ENCODE measurements at places on chromosomes 2 and 18.
A peak's percentile ranks its signal among the peaks of the same experiment; 100 is the strongest.

GRCh38 chr2:101173707-101174295 lies 22.6 kb upstream of the TBC1D8 start:
- H3K4me3 ChIP-seq: no peak overlapping the region
- H3K4me1 ChIP-seq: no peaks in the 10 kb centered on the region
- no peak overlapping the region for H3K27ac ChIP-seq

DNA sequence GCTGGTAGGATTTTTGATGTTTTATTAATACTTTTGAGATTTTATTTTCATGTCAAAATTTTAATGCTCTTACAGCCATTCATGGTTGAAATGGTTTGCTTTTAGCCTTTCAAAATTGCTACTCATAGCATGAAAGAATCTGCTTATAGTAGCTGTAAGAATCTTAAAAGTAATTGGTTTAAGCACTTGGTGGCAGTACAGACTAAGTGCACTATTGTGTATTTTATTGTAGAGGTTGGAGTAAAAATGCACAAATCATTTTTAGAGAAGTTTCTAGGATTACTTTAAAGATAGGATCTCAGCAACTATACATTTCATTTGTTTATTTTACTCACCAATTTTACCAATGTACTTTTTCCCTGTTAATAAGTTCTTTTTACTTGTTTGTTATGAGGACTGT lies 205.8 kb downstream of the SPAG16 start:
- no peak overlapping the region for H3K27ac ChIP-seq
- H3K27me3 ChIP-seq: no peaks in the 10 kb centered on the region
- DNase-seq: no peak
- H3K4me1 ChIP-seq: no peaks in the 10 kb centered on the region

DNA sequence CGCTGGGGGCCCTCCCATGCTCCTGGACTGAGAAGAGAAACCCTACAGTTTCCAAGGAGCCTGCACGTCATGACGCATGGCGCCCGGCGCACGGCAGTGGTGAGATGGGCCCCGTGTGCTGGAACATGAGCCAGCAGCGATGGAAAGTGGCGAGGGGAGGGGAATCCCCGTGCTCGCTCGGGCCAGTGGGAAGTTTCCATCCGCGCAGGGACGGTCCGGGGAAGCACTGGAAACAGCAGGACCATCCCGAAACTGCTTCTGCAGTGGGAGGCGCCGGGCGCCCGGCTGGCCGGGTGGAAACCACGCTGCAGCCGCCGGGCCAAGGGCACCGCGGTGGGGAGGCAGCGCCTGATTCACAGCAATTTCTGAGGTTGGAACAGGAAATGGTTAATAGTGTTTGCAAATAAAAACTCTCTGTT lies 4.9 kb upstream of the PDCD1 start:
- H3K27me3 ChIP-seq: no peaks in the 10 kb centered on the region
- H3K27ac ChIP-seq: peak overlapping the region; percentile 35
- H3K4me3 ChIP-seq: no peak overlapping the region
- H3K36me3 ChIP-seq: no peaks in the 10 kb centered on the region

DNA sequence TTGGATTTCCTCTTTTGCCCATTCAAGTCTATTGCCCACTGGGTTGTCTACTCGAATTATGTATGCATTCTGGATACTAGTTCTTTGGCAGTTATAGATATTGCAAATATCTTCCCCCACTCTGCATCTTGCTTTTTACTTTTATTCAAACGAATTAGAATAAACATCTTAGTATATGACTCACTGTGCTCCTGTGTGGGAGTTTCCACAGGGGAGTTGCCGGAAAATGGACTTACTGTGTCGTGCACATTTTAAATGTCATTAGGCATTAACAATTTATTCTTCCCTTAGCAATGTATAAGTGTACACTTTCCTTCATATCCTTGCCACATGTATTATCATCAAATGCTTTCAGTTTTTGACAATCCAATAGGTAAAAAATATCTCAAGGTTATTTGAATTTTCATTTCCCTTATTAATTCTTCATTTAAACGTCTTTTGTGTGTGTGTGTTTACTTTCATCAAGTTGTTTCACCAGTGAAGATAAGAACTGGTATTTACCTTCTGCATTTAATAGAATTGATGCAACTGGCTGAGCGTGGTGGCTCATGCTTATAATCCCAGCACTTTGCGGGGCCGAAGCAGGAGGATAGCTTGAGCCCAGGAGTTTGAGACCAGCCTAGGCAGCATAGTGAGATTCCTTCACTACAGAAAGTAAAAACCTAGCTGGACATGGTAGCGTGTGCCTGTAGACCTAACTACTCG lies 4.6 kb upstream of the UGT1A5 start:
- H3K27ac ChIP-seq: no peak overlapping the region
- no peak for DNase-seq
- no peaks in the 10 kb centered on the region for H3K36me3 ChIP-seq
- H3K4me3 ChIP-seq: no peak overlapping the region

DNA sequence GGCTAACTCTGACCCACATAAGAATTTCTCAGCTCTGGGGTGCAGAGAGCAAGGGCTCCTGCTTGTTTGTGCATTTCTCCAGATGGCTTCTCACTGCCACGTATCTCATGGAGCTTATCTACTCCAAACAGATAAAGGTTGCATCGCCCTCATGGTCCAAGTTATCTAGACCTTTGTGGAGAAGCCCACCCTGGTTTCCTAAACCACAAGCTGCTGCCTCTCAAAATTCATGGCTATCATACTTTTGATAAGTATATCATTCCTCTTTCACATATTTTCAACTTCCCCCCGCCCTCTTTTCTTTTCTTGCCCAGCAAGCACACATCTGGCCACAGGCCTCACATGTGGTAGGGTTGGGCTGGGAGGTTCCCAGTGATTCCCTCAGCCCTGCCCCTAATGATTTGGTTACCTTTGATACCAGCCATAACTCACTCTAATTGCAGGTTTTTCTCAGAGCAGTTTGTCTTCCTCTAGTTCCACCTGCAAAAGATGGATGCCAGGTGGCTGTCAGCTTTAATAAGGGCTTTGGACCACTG lies 146.0 kb downstream of the RHBDD1 start:
- no peaks in the 10 kb centered on the region for H3K36me3 ChIP-seq
- H3K4me3 ChIP-seq: no peak overlapping the region
- no peaks in the 10 kb centered on the region for H3K27me3 ChIP-seq
